Mesendoderm (in vitro differentiated cells): ENCODE measurements at places on chromosomes 2 and 18.

DNA sequence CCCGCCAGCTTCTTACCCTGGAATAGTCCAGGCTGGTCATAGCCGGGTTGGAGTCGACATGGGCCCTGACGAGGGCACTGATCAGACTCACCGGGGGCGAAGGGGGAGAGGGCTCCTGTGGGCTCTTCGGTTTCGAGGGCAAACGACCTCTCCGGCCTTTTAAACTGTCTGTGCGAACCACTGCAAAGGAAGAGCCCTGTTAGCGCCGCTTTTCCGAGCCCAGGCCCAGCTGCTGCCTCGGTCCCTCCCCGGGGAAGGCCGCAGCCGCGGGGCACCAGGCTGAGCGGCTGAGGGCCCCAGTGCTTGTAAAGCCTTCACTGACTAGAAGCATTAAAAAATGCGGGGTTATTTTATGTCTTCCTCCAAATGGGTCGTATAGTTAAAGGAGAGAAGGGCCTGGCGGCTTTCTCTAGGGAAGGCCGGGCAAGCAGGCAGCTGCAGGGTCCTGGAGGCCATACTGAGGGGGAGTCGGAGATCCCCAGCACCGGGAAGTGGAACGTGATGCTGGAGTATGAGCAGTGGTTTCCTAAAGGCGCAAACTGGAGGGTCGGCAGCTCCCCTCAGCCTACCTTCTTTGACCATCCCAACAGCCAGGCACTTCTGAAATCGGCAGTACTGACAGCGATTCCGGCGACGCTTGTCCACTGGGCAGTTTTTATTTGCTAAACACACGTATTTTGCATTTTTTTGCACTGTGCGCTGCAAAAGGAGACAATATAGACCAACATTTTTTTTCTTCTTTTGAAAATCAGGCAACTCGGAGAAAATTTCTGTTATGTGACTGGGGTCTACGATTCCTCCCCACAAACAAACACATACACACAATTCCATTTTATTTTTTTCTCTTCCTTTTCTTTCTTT is 4.5 kb downstream of the NR4A2 start:
- peaks cover 64% of the 10 kb centered on the region for H3K27me3 ChIP-seq
- H3K4me1 ChIP-seq, result peaks cover 5% of the 10 kb centered on the region
- no peaks in the 10 kb centered on the region for H3K36me3 ChIP-seq

- no peaks in the 10 kb centered on the region for H3K4me1 ChIP-seq
- no peak for DNase-seq
- H3K4me3 ChIP-seq, result no peak overlapping the region
- no peaks in the 10 kb centered on the region for H3K36me3 ChIP-seq
Observed at GRCh38 chr2:15762449-15762848, 170.8 kb downstream of the DDX1 start.

- H3K27ac ChIP-seq, result no peak overlapping the region
- peaks cover 15% of the 10 kb centered on the region for H3K4me1 ChIP-seq
- H3K4me3 ChIP-seq, result no peak overlapping the region
- H3K36me3 ChIP-seq, result peaks cover 2% of the 10 kb centered on the region
- no peak for DNase-seq
- no peaks in the 10 kb centered on the region for H3K27me3 ChIP-seq
Observed at GRCh38 chr2:73107211-73107926, 5.4 kb downstream of the RAB11FIP5 start.

DNA sequence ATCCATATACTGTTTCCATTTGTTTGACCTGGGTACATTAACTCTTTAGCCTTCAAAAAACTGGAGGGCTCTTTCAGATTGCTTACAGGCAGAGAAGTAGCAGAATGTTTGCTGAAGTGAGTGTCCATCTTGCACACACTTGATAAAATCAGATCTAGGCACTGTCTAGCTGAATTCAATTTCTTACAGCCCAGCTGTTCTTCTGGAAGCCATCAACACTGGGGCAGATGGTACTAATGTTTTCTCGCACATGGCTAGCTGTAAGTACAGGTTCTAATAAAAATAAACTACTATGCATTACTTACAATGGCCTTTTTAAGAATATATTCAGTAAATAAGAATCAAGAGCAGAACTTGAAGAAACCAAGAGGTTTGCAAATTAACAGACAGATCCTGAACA is 175.9 kb downstream of the NBAS start:
- no peaks in the 10 kb centered on the region for H3K36me3 ChIP-seq
- H3K4me3 ChIP-seq, result no peak overlapping the region
- H3K4me1 ChIP-seq, result no peaks in the 10 kb centered on the region
- no peak overlapping the region for H3K27ac ChIP-seq
- no peak for DNase-seq
